ENCODE measurements at places on chromosomes 1 and 21. TPM values are rescaled to one million over a fixed set of nuclear protein-coding genes. Genes with fewer than 3 reads are reported as not detected.

DNASE2B gene
- not detected for total RNA-seq

NAV1 gene
- total RNA-seq, result 51.8 TPM

CLDN17 gene
- total RNA-seq, result not detected

INSRR gene
- total RNA-seq, result not detected

RAP1GAP gene
- 0.09 TPM for total RNA-seq

AKIRIN1 gene
- total RNA-seq, result 39.1 TPM

ORC1 gene
- total RNA-seq, result 6.7 TPM

CGN gene
- total RNA-seq, result 0.45 TPM

OR2AJ1 gene
- total RNA-seq, result not detected

LCE2A gene
- total RNA-seq, result not detected

CD101 gene
- under 0.01 TPM for total RNA-seq

TFF2 gene
- total RNA-seq, result not detected

CD2 gene
- total RNA-seq, result not detected

CAPZA1 gene
- 208 TPM for total RNA-seq

C1QTNF12 gene
- 0.45 TPM for total RNA-seq

ACTL8 gene
- not detected for total RNA-seq

ZYG11A gene
- total RNA-seq, result 0.63 TPM

SIK1 gene
- 10.4 TPM for total RNA-seq

SHISAL2A gene
- total RNA-seq, result not detected

HRNR gene
- total RNA-seq, result not detected

BRDT gene
- total RNA-seq, result not detected

WARS2 gene
- total RNA-seq, result 12.8 TPM

LRRC53 gene
- not detected for total RNA-seq

LRRC8B gene
- total RNA-seq, result 10.0 TPM

LAMB3 gene
- total RNA-seq, result 21.8 TPM

C1orf52 gene
- total RNA-seq, result 15.2 TPM

KCND3 gene
- total RNA-seq, result not detected

C4BPB gene
- 0.28 TPM for total RNA-seq

CYB561D1 gene
- 5.1 TPM for total RNA-seq

HUNK gene
- not detected for total RNA-seq

RPS6KC1 gene
- 23.4 TPM for total RNA-seq

CRYBG2 gene
- total RNA-seq, result 0.36 TPM

OR2M3 gene
- total RNA-seq, result not detected

OR2L2 gene
- total RNA-seq, result not detected

IPO13 gene
- total RNA-seq, result 10.4 TPM

LDLRAD1 gene
- not detected for total RNA-seq

SASS6 gene
- total RNA-seq, result 2.3 TPM

ANKRD35 gene
- 0.81 TPM for total RNA-seq

LINGO4 gene
- total RNA-seq, result not detected

NEGR1 gene
- total RNA-seq, result 4.8 TPM

UTS2 gene
- total RNA-seq, result not detected

TMEM50A gene
- total RNA-seq, result 183 TPM

NBPF3 gene
- 10.4 TPM for total RNA-seq

AIRE gene
- total RNA-seq, result under 0.01 TPM
